ENCODE measurements at places on chromosomes 12 and 14. TPM values are rescaled to one million over a fixed set of nuclear protein-coding genes. Genes with fewer than 3 reads are reported as not detected.

GRCh38 chr12:92337128-92337527 is 191.5 kb upstream of the BTG1 start:
- no peak for DNase-seq

DNA sequence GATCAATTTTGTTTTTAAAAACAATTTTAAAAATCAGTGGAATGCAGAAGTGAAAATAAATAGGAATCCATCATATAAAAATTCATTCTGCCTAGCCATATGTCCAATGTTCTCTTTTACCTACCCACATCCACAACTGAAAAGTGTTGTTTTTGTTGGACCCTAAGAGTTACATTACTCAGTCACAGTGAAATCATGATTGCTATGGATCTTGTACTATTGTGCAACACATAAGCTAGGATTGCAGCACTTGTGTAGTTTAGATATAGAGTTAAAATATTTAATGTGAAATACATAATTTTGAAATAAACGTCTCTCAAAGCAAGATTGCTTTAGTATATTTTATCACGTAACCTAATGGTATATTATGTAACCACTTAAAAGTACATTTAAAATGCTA is 213.3 kb upstream of the CLEC14A start:
- DNase-seq = no peak

- no peak for DNase-seq
Observed at GRCh38 chr12:108728820-108729611, 2.3 kb downstream of the CORO1C start.

DNA sequence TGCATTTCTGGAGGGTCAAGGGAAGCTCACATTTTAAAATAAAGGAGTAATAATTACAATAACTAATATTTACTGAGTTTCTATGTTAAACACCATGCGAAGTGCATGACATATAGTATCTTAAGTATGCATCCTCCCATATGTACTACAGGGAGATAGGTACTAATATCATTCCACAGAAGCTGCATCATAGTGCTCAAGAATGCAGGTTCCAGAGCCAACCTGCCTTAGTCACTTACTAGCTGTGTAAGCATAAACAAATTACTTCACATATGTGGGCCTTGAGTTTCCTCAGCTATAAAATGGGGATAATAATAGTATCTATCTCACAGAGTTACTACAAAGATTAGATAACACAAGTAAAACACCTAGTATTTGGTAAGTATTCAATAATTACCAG is 18.3 kb downstream of the ARMH4 start:
- DNase-seq = no peak

Gene PLEKHG7
- 0.62 TPM for polyA plus RNA-seq

Gene TSPAN11
- polyA plus RNA-seq = 0.93 TPM

DNA sequence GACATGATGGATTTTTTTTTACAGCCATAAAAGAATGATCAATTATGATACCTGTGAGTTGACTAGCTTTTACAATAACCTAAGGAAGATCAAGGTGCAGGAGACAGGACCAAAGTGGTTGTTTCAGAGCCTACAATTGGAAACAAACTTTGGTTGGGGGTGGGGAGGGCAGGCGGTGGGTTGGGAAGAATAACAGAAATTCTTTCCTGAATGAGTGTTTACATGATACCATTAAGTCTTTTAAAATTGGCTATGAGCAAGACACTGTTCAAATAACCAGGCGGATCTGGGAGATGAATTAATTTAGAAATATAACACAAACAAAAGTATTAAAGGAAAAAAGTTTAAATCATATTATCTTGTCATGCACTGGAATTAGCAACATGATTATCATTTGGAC is 7.2 kb downstream of the NFYB start:
- DNase-seq = no peak

Gene FSCB
- polyA plus RNA-seq = not detected

DNA sequence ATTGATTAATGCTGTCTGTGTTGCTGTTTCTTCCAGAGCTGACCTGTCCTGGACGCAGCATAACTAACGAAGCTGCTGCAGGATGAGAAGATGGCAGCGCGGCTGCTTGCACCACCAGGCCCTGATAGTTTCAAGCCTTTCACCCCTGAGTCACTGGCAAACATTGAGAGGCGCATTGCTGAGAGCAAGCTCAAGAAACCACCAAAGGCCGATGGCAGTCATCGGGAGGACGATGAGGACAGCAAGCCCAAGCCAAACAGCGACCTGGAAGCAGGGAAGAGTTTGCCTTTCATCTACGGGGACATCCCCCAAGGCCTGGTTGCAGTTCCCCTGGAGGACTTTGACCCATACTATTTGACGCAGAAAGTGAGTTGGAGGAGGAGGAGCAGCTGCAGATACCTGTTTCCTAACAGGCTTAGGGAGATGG is 71.7 kb downstream of the SCN8A start:
- DNase-seq = no peak

Gene TSPAN8
- 2.5 TPM for polyA plus RNA-seq

GRCh38 chr14:72726444-72726843 is 167.5 kb downstream of the DPF3 start:
- DNase-seq = peak; percentile 42

DNA sequence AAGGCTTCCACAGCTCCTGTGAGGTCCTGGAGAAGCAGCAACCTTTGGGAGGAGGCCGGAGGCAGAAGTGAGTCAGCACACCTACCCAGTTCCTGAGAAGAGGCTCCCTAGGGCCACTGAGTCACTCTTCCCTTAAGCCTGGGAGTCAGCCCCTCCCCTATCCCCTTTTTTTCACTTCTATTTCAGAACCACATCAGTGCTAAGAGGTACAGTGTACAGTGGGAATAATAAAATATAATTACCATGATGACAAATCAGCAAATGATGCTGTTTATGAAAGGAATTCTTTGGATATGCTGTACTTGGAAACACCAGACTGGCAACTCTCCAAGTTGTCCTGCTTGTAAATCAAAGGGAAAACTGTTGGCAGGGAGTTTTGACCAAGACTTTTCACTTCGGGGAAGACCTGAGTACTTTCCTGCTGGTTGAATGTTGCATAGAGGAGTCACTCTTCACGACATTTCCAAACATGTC is 7.8 kb upstream of the TBPL2 start:
- no peak for DNase-seq
